ENCODE measurements at places on chromosomes 7 and 10.

DNA sequence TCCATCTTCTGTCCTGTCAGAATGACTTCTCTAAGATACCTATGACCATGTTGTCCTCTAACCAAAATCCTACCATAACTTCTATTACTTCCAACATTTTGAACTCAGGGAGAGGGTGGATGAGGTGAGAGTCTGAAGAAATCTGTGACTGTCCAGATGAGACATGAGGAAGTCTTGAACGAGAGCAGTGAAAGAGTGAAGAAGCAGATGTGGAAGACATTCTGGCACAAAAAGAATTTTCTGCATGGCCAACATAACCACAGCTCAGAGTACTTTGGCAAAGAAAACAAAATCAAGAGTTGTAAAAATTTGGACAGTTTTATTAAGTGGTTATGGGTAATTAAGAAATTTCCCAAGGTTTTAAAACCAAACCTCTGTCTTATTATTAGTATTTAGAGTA lies 141.6 kb downstream of the CPEB3 start:
- no peak for DNase-seq

DNA sequence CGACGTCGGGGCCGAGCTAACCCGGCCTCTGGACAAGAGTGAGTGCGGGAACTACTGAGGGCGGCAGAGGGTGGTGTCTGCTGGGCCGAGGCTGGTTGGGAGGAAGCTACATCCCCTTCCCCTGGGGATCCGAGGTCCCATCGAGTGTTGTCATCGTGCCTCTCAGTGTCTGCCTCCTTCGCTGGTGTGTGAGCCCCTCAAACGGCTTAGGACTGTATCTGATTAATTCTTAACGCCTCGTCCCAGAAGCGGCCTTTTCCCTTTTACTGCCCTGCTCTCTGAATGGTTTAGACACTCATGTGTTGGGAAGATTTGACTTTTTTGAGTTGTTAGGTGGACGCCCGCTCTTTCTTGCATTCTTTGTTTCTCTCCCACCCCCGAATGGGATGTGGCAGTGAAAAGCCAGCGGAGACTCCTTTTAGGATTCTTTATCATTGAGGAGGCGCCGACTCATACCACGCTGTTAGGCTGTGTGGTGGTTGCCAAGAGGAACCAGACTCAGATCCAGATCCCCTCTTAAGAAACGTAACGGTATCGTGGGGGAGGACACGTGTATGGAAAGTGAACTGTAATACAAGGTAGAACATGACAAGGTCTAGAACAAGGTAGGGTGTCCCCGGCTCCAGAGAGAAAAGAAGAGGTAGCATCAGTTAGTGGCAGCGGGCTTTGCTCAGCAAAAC lies 631 bp downstream of the SUPV3L1 start:
- no peak for DNase-seq

GRCh38 chr10:116241085-116241484 lies 31.9 kb downstream of the GFRA1 start:
- no peak for DNase-seq

- no peak for DNase-seq
Measured at GRCh38 chr7:77184990-77185389, 14.6 kb downstream of the FGL2 start.

- no peak for DNase-seq
Measured at GRCh38 chr10:78933828-78934531, 134.8 kb upstream of the ZMIZ1 start.

DNA sequence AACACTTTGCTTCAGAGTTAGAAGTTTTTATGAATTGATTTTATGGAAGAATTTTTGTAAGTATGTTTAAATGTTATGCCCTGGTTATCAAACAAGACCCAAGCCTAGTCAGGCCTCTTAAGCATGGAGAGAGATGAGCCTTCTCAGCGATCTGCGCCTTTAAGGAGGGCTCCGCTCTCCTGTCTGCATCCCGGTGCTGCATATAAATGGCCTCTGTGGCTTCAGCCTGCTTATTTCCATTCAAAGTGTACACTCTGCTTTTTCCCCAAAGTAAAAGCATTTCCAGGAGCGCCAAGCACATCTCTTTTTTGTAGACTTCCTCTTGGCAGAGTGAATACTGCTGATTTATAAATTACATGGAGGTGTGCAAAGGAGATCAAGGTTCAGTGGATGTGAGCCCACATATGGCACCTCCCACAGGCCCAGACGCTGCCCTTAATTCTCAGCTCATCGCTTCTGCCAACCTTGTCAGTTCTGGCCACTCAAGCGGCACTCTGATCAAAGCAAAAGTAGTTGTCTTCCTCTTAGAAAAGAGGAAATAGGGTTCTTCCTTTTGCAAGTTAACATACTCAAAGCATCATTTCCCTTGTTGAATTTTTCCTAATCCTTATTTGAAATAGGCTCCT lies 70.0 kb upstream of the SFMBT2 start:
- DNase-seq: no peak

DNA sequence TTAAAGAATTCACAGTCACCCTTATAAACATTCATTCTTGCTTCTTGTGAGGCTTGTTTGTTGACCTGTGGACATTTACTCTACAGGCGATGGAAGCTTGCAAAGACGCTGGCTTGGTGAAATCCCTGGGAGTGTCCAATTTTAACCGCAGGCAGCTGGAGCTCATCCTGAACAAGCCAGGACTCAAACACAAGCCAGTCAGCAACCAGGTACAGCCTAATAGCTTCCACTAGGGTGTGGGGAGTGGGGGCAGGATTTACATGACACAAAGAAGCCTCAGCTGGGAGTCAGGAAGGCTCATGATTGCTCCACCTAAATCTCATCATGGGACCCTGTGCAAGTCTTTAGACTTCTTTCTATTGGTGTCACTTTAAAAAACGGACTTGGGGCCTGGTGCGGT lies 29.0 kb downstream of the AKR1D1 start:
- no peak for DNase-seq

DNA sequence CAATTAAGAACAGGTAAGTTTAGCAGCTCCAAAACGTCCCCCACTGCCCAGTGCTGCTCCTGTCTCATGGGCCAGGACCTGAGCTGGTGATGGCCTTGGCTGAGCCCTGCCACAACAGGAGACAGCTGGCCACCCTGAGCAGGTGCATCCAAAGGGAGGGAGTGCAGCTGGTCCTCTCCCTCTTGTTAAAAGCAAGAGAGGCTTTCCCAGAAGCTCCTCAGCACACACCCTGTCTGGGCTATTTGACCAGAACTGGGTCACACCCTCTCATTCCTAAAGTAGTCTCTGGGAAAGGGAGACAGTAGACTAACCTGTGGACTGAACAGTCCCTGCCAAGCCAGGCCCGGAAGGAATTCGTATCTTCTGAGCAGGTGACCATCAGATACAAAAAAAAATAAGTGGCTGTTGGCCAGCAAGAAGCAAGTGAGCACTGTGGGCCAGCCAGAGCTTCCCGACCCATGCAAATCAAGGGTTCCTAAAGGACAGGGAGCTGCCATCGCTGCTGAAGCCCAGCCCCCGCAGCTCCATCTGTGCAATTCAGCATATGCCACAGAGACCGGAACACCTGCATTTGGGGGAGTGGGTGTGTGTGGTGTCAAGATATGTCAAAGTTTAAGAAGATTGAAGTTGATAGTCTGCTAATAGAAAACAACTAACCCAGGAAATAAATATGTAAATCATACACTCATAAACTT lies 2.1 kb upstream of the TMEM72 start:
- DNase-seq: no peak

- no peak for DNase-seq
Measured at GRCh38 chr10:5396556-5397300, 7.9 kb downstream of the TUBAL3 start.

DNA sequence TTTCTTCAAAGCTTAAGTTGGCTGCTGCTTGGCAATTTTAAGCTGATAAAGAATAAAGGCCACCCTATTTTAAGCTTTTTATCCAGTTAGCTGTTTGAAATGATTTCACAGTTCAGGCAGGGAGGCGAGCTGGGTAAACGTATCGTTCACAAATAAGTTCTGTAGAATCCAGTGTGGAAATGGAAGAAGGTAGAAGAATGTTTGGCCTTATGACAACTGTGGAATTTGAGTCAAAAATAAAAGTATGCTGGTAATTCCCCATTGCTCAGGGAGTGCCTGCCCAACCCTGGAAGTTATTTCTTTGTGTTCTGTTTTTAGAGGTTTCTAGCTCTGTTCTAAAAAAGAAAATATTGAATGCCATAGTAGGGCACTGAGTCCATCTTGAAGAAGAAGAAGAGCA lies 113.1 kb downstream of the ARL4A start:
- no peak for DNase-seq

- no peak for DNase-seq
Measured at GRCh38 chr7:157527686-157528085, 190.9 kb downstream of the DNAJB6 start.

- DNase-seq: no peak
Measured at GRCh38 chr7:41994036-41994745, 242.8 kb downstream of the GLI3 start.

GRCh38 chr7:132321387-132321786 lies 254.9 kb downstream of the PLXNA4 start:
- no peak for DNase-seq

GRCh38 chr10:14705548-14706230 lies 69.0 kb downstream of the FAM107B start:
- no peak for DNase-seq

DNA sequence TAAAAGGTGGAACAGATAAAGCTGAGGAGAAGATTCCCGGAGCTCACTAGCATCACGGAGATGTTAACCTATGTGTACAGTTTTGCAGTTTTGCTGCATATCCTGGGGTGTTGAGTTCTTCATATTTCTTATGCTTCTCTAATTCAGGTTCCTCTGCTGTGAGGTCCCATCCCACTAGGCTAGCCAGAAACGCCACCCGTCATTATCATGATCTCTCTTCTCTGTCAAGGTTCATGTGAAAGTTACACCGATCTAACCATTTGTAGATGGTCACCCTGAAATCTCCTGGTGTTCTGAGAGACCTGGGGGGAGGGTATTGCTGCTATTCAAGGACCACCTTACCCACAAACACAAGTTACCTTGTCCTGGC lies 136.3 kb downstream of the CCDC71L start:
- DNase-seq: no peak

DNA sequence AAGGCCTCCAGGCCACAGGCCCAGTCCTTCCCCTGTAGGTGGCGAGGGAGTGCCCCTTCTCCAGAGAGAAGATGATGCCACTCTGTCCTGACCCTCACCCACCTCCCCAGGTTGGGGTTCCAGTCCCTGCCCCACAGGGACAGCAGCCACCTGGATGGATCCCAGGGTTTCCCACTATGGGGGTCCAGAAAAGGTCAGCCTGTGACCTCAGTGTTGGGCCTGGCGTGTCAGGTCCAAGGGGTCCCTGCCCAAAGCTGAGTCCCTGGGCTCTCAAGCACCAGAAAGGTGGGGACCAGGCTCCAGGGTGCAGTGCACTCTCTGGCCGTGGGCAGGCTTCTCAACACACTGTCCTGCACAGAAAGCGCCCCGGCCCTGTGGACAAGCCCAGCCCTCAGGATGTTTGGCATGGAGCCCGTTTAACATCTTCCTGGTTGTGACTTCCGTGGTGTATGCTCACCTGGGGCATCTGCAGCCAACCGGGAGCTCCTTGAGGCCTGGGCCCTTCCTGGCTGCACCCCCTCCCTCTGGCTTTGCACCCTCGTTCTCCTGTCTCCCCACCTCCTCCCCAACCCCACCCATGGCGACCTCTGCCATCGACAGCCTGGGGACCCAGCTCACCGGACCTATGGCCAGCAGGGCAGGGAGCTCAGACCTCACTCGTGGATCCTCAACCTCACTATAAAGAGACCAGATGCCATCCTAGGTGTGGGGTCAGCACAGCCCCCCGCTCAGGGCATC lies 58.3 kb upstream of the PPP2R2D start:
- DNase-seq: no peak

GRCh38 chr7:3157566-3158287 lies 114.1 kb upstream of the CARD11 start:
- DNase-seq: no peak

DNA sequence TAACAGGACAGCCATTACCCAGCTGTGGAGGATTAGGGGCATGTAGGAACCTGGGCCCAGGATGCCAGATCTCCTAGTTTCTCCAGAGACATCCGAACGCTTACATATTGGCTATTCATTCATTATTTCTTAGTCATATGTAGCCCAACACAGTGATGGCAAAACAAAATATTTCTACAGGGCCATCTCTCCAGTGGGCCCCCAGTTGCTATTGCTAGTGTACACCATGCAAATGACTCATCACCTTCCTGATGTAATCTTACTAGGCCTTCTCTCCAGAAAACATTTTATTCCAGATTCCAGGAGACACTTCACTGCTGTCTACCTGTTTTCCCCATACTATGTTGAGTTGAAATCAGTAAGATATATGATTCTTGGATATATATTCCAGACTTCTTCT lies 201.7 kb downstream of the PLXDC2 start:
- no peak for DNase-seq

DNA sequence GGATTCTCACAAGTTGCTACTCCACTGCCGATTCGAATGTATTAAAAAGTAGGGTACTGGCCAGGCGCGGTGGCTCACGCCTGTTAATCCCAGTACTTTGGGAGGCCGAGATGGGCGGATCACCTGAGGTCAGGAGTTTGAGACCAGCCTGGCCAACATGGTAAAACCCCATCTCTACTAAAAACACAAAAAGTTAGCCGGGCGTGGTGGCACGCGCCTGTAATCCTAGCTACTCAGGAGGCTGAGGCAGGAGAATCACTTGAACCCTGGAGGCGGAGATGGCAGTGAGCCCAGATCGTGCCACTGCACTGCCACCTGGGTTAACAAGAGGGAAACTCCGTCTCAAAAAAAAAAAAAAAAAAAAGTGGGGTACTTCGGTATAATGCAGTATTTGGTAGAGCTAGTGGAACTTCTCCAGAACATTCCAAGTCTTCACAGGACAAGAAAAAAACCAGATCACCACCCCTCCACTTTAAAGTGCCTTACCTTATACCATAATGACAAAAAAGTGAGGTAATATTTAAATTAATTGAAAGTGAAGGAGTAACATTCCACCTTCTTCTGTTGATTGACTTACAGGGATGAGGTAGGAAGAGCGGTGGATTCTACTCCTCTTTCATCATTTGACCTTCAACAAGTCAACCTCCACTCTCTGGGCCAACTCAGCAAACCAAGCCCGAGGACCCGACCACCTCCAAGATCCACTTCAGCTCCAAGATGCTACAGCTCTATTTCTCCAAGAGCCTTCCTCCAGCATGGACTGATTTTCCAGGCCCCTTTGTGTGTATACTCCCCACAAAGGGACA lies 2.0 kb downstream of the BAZ1B start:
- no peak for DNase-seq

- no peak for DNase-seq
Measured at GRCh38 chr10:124677749-124678556, 66.2 kb downstream of the FAM53B start.

Data from GOT3 (cell line).